ENCODE measurements at places on chromosomes 4 and X.
A peak's percentile ranks its signal among the peaks of the same experiment; 100 is the strongest.

- no peak for DNase-seq
Measured at GRCh38 chr4:98614662-98615061, 43.7 kb downstream of the TSPAN5 start.

DNA sequence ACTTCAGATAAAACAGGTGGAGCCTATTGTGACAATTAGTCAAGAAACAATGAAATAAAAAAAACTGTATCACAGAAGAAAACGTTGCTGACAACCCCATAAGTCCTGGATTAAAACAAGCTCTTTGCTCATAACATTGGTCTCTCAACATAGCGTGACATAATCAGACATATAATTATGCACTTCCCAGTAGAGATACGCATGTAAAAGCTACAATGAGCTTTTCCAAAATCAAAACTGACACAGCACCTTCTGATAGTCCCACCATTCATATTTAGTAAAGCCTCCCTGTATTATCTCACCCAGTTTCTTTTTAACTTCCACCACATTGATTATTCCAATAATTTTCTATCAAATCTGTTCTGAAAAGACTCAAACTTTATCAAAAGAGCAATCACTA is 372.1 kb upstream of the SMIM31 start:
- DNase-seq, result no peak

DNA sequence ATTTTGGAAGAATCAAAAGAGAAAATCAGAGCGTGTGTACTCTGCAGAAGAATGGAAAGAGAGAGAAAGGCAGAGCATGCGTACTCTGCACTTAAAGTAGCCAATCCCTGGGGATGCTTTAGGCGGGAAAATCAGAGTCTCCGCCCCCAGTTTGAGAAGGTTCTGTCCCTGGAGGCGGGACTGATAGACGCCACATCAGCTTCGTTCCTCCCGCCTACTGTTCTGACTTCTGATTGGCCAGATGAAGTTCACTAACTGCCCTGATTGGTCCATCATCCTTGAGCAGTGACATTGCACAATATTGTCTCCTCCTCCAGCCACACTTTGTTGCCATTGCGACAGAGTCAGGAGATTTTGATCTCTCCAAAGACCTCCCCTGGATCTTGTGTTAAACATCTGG is 23.8 kb downstream of the SSX1 start:
- peak; percentile 1 for DNase-seq

DNA sequence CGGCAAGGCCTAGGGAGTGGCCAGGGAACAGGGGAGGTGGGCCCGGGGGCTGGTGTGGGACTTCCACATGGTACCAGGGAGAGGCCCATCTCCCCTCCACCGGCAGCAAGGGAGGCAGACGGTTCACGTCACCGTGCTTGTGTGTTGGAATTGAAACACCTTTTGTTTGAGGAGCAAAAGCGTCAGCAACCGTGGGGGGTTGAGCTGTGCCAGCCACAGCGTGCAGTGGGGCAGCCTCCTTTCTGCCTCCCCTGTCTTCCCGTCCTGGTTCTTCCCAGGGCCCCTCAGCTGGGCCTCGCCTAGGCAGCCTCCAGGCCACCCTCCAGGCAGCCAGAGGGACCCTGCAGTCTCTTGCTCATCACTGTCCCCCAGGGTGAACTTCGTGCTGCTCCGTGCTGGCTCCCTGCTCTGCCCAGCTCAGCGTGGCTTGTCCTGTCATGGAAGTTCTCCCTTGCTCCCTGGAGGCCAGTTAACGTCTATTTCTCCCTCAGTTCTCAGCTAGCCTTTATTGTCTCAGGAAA is 32.1 kb upstream of the HGFAC start:
- no peak for DNase-seq

DNA sequence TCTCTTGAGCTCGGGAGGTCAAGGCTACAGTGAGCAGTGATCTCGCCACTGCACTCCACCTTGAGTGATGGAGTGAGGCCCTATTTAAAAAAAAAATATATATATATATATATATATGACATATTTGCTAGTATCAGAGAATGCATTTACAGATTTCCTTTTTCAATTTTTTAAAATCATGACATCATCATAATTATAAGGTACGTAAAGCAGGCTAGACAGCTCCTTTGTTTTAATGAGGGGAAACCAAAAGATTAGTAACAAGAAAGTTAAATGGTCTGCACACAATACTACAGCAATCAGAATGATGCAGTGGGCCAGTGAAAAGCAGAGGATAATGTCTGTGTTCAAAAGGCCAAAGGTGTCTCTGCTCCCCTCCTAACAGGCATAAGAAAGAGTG is 43.0 kb downstream of the LAS1L start:
- DNase-seq, result no peak

GRCh38 chr4:92014067-92014466 is 289.7 kb upstream of the GRID2 start:
- no peak for DNase-seq

DNA sequence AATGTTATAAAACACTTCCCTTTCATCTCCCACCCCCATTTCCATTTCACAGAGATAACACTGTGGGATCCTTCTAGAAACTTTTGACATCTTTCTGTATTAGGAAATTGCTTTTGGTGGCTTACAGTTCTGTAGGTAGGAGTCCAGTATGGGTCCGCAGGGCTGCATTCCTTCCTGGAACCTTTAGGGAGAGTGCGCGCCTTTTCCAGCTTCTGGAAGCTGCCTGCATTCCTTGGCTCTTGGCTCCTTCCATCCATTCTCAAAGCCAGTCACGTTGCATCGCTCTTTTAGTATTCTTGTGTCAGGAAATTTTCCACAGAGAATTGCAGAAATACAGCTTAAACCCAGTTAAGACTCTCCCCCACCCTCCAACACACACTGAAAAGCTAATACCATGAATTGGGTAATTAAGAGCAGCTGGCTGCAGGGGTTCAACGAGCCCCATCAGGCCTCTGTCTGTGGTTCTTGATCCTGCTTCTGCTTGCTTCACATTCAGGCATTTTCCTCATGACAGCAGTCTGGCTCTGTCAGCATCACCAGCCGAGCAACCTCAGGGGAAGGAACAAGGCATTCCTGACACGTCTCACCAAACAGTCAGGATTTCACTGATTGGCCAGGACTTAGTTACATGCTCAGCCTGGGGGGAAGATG is 48.8 kb downstream of the SEPTIN11 start:
- no peak for DNase-seq

GRCh38 chr4:24557026-24558025 is 27.0 kb downstream of the DHX15 start:
- DNase-seq, result no peak

GRCh38 chrX:135345107-135345589 is 35.9 kb downstream of the ETDC start:
- DNase-seq, result peak; percentile 20

GRCh38 chr4:178090640-178091411 is 648.6 kb upstream of the AGA start:
- no peak for DNase-seq

DNA sequence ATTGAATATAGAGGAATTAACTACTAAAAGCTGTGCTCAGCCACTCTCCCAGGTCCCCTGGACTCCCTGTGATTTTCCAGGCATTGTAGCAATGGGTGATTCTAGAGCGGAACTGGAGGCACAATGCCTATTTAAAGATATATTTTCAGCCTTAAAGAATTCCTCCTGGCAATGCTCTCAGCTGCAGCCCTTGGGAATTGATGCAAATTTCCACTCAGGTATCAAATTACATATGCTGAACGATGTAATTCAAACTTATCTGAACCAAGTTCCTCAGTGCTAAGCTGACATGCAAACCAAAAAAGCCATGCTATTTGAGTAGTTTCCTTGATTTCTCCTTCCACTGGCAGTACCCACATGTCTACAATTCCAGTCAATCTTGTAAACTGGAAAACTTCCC is 86.3 kb upstream of the GABRA3 start:
- DNase-seq, result no peak

DNA sequence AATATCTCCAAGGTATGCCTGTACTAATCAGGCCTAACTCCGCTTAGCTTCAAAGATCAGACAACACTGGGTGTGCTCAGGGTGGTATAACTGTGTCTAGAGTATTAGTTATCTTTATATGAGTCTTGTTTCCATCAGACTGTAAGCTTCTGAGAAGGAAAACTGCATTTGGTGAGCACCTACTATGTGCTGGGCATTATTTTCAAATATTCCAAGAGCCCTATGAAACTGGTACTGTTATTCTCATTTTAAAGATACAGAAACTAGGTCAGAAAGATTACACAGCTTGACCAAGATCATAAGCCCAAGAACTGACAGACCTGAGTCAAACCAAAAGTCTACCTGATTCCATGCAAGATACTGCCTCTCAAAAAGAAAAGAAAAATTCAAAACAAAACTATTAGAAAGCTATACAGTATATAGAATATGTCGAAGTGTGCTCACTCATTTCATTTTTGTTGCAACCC is 44.4 kb downstream of the LRBA start:
- peak; percentile 83 for DNase-seq

DNA sequence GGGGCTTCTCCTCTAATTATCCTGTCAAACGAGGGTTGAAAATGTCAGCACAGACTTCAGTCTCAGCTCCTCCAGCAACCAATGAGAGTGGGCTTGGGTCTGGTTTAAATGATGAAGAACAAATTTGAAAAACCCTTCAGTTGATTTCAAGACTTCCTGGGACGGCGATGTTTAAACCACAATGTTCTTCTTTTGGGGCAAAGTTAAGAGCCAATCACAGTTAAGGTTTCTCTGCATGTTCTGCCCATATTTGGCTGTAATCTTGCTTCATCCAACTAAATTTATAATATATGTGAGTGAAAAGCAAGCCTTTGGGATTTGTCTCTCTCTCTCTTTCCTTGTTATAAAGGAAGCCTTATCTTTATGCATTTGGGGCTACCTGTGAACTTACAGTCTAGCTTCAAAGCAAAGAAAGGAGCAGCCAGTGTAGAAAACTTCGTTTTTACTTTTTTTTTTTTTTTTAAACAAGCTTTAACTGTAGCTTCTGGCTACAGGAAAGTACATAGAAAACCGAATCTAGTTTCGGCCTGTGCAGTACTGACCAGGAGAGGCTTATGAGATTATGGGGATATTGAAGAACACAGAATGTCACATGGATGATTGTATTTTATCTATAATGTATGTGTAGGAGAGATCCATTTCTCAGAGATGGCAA is 46.8 kb upstream of the FAM9C start:
- DNase-seq, result peak; percentile 79

DNA sequence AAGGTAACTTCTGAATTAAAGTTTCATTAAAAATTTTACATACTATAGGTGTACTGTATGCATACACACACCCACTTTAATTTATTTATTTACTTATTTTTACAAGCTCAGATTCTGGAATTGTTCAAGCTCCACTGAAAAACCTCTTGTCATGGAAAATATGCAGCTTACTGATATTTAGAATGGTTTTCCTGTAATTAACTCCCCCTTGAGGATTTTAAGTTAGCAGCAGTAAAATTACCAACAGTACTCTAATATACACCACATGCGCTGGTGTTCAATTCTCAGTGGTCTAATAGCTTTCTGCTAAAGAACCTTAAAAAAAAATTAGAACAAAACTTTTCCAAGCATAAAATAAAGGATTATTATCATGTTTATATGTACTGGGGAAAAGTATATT is 12.0 kb downstream of the MAB21L2 start:
- no peak for DNase-seq

DNA sequence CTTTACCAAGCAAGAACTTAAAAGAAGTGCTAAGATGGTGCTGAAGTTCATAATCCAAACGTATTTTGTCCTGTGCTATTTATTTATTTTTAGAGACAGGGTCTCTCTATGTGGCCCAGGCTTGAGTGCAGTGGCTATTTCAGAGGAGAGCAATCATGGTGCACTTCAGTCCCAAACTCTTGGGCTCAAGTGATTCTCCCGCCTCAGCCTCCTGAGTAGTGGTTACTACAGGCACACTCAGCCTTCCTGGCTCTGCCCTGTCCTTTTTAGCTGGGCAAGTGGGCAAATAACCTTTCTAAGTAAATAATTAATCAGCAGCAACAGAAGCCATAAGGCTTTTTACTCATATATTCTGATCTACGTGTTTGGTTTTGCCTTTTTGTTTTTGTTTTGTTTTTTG is 2.6 kb downstream of the NSD2 start:
- DNase-seq, result no peak

GRCh38 chr4:53645108-53645507 is 53.8 kb upstream of the LNX1 start:
- DNase-seq, result no peak

GRCh38 chr4:145828802-145829485 is 109.7 kb downstream of the ZNF827 start:
- DNase-seq, result peak; percentile 87

DNA sequence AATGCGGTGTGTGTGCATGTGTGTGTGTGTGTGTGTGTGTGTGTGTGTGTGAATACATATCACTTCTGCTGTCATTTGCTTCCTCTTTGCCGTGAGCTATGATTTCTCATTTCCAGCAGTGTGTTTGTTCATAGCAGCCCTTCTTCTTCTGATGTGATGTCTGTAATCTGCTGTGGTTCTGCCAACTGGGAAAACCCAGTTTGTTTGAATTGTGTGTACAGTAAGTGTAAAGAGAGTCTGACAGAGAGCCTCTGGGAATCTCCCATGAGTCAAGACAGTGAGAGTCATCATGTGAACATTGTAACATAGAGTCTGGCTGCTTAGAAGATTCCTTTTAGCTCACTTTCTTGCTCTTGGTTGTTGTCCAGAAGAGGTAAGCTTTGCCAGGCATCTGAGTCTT is 8.4 kb upstream of the NWD2 start:
- DNase-seq, result no peak

DNA sequence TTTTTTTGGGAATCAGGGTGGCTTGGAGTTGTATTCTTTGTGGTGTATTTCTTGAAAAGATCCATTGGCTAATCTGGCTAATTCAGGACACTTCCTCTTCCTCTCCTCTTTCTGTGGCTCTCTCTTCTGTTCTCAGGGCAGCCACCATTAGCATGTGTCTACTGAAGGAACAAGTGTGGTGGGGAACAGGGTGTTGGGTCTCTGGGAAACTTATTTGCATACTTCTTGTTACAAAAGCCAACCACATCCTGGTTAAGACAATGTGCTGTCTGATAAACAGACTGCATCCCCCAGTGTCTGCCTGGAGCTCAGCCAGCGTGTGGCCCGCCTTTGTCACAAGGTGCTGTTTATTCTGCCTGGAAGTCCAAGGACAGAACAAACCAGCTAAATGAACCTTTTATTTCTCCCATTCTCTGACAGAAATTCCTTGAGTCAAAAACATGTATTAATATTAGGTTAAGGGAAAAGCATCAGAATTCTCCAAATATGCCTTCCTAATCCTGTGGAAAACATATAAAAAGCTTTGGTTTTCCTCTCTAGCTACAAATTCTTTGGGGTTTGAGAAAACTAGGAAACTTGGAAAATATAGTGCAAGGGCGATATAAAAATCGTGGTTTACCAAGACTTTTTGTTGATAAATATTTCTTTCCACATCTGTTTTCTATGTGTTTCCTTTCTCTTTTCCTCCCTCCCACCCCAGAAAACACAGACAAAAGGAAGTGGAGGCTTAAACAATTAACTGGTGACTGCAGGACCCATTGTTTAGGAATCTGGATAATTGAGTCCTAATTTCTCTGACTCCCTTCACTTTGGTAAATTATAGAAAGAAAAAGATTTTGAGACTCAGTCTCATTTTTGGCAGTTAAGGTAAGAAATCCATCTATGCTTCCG is 203.6 kb downstream of the SPRY1 start:
- peak; percentile 54 for DNase-seq

GRCh38 chr4:140982613-140983340 is 150.5 kb downstream of the RNF150 start:
- no peak for DNase-seq

GRCh38 chrX:74684466-74684865 is 70.0 kb upstream of the RLIM start:
- DNase-seq, result no peak

- DNase-seq, result peak; percentile 30
Measured at GRCh38 chrX:40008791-40009461, 88.8 kb downstream of the BCOR start.
